ENCODE measurements at places on chromosomes 3 and 15.

DNA sequence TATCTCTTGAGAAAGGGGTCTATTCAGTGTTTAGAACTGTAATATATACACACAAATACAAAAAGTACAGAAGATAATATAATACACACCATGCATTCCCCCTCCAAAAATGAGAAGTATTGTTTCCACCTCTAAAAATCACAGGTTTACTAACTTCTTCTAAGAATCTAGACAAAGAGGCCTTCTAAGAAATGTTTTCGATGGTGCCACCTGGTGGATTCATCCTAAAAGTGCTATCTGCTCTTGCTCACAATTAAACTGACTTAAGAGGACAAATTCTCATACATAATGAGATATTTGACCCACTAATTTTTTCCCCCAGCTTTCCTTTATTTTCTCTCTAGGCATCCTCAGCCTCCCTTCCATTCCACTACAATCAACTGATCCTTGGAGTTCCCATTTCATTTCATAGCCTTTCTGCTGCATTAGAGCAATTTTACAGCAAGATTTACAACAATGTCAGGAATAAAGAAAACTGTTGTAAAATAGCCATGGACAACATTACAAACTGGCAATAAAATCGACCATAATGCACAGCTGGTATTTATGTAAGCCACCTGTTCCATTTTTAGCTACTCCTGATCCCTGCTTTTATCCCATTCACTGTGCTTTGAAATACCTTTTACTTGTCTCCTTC, 124.6 kb downstream of the ARRDC4 start:
- DNase-seq: peak; percentile 79

DNA sequence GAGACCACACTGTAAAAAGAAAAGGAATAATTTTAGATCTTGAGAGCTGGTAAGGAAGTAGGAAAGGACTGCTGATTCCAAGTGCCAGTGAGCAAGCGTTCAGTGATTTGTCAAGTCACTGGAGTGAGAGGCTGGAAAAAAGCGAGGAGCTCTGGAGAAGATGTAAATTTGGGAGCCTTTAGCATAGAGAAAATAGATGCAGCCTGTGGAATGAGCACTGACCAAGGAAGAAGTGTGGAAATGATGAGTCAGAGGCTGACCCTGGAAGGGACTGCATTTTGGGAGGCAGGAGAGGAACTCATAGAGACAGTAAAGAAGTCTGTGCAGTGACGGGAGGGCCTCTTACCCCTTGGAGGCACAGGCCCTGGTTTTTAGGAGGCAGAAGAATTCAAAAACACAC, 17.1 kb upstream of the ABTB1 start:
- no peak for DNase-seq

DNA sequence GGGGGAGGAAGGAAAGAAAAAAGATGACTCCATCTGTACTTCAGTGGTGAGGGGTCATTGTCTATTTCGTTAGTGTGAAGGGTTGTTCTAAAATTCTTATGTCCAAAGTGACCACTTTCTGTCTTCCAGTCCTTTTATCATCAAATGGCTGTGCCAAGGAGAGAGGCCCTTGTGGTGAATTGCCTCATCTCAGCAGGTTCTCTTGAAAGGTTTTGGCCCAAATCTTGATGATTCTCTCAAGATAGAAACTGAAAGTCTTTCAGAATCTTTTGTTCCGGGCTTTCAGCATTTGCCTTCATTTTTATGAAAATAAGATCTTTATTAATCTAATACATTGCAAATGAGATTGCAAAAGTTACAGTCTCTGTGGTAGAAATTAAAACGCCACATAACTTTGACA, 575.8 kb downstream of the RSL24D1 start:
- DNase-seq: no peak

DNA sequence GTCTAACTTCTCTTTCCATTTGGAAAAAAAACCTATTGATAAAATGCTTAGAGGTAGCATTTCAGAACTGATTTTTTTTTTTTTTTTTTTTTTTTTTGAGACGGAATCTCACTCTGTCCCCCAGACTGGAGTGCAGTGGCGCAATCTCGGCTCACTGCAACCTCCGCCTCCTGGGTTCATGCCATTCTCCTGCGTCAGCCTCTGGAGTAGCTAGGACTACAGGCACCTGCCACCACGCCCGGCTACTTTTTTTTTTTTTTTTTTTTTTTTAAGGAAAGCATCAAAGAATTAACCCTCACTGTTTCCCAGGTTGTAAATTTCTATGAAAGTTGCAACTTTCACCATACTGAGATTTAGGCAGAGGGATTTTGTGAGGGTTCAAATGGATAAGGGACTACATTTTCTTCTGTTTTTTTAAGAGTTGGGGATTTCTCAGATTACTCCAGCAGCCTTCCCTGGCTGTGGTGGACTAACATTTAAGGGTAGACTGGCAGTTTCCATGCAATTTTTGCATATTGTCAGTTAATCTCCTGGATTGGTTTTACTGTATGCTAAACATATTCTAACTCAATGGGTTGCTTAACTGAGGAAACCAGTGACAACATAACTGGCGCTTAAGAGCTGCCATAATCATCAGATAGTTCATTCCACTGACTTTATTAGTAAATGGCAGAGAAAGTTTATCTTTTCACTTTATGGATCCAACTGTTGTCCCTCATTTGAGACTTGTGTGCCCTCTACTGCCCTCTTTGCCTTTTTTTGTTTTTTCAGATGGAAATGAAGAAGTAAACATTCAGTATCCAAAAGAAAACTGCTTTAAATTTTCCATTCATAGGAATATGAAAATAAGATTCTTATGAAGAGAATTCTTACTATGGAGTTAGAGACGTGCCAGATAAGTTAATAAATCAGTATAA, 93.7 kb downstream of the NPTN start:
- DNase-seq: no peak

- DNase-seq: no peak
Measured at GRCh38 chr3:23319366-23320312, 116.5 kb downstream of the UBE2E2 start.

DNA sequence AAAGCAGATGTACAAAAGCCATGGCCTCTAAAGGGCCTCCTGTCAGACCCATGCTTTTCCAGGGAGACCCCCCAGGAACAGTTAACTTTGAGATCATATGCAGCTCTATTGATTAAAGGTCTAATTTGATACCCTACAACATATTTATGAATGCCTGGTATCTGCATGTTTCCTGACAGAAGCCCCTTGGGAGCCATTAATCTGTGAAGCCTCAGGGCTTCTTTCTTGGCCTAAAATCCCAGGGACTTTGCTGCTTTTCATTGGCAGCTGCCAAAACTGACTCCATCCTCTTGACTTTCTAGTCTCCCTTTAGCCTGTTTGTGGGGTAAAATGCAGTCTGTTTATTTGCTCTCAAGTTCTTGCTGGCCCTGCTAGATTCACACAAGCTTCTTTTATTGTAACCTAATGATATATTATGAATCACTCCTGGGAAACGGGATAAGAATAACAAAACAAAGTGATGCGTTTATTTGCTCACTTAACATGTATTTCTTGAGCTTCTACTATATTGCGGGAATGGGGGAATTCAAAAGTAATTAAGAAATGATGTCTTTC, 257.0 kb downstream of the LSAMP start:
- no peak for DNase-seq

DNA sequence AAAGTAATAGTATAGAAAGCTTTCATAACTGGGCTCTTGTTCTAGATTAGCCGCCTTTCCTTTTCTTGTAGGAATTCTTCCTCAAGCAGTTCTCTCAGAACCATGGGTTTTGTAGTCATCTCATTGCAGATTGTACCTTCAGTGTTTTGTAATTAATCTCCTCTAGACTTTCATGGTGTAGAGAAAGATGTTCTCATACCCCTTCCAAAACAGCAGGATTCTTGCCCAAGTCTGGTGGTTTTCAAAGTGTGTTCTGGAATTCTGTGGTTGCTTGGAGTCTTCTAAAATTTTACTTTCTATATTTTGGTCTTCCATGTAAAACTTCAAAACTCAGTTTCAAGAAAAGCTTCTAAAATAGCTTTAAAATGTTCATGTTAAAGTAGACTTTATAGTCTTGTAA, 293.8 kb downstream of the PTPRG start:
- DNase-seq: no peak

DNA sequence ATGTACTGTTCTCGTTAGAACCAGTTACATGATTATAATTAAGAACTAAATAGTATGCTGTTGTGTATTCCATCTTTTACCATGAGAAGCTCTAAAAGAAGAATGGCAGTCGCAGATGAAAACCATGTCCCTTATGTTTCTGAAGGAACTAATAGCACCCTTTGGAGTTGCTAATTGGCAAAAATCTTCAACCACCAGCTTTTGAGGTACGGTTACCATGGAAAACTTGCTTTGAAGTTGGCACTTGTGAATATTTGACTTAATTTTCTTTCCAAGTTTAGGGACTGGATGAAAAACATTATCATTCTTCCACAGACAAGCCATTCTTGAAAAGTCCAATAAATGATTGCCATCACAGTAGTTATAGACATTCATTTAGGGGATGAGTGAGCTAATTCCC, 666.6 kb upstream of the ROBO1 start:
- no peak for DNase-seq

DNA sequence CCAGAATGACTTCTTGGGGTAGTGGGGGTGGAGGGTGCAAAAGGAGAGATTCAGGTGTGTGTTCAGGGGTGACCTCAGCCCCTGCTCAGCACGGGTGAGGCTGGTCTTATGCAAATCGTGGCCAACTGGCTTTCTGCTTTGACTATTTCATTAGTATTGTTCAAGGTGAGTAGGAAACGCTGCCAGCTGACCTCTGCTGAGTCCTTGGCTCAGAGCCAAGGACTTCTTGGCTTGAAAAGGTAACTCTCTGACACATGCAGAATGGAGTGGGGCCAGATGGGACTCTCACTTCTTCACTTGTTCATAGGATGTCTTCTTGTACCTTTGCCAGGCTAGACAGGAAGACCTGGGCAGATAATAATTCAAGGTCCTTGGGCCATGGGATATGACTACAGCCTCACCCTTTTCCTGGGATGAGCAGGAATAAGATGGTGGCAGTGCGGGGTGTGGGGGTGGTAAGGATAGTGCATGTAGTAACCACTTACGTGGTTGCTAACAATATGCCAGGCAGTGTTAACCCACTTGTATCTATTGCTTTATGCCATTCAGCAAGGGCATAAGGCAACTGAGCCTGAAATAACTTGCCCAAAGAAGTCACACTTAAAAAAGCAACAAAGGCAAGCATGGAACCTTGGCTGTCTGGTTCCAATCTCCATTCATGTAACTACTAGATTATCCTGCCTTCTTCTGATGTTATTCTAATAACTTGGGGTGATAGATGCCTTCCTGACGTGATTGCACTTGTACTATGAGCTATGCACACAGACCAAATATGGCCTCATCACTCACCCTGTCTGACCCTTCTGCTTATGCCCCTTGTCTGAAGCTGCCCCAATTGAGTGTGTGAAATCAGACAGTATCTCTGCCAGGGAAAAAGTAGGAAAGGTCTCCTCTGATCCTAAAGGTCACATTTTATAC, 193.1 kb downstream of the NR1D2 start:
- peak; percentile 4 for DNase-seq

- DNase-seq: no peak
Measured at GRCh38 chr3:140906785-140907184, 34.9 kb upstream of the SLC25A36 start.

DNA sequence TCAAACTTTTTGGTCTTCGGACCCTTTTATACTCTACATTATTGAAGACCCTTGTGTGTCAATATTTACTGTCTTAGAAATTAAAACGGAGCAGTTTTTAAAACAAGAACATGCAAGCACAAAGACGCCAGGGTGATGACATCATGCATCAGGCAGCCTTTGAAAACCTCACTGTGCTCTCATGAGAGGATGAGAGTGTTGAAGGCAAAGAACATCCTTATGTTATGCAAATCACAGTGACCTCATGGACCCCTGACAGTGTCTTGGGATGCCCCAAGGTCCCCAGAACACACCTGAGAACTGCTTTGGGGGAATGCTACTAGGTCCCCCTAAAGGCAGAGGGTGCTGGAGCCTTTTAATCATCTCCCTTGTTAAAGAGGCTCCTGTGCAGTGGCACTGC, 51.6 kb downstream of the CHDH start:
- no peak for DNase-seq

GRCh38 chr15:75109736-75110130, 86.3 kb downstream of the PPCDC start:
- DNase-seq: no peak

DNA sequence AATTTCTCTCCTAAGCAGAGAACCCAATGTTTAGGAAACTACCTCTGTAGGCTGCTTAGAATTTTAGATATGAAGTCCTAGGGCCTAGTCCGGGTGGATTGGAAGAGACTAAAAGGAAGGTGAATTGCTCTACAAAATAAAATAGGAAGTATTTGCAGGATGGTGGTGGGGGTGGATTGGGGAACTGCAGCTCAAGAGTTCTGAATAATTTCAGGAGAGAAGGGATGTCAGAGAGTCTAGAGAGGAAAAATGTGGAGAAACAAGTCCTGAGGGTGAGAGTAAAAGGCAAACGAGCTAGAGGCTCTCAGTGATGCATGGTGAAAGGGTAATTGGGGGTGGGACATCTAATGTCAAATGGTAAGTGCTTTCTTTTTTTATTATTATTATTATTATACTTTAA, 10.2 kb upstream of the CP start:
- no peak for DNase-seq

DNA sequence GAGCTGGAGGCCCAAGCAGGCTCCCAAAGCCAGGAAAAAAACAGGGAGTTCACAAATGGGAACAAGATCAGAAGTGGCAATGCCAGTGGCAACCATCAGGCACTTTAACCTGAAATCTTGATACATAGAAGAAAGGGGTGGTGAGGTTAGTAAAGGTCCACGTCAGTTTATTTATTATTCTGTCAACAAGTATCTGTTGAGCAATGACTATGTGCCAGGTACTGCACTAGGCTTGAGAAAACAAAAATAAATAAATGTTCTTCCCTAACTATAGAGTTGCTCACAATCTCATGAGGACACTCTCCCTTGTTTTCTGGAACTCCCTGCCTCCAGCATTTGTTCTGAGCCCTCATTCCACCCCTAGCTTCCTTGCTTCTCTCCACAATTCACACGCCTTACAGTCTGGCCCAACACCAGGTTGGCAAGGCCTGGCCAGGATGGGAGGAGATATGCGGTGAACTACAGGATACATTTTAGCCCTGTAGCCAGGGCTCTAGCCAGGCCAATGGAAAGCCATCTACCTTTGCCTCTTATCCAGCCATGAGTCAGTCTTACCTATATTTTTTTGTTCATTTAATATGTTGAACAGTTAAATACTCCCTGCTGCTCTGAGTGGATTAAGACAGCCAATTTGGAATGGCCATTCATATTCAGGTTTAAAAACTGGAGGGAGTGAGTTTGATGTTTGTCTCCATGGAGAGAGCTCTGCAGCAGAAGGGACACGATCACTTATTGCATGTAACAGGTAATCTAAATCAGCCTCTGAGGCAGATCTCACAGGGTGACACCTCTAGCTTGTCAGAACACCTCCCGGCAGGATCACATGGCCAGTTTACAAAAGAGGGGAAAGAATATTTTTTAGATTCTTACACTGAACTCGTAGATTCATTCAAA, 161.9 kb upstream of the ATP11B start:
- DNase-seq: no peak

- DNase-seq: no peak
Measured at GRCh38 chr3:187920030-187920429, 174.8 kb upstream of the BCL6 start.
